ENCODE measurements at places on chromosomes 11 and 22. TPM values are rescaled to one million over a fixed set of nuclear protein-coding genes. Genes with fewer than 3 reads are reported as not detected.

Gene WNT11
- 1.5 TPM for total RNA-seq

Gene NCAM1
- total RNA-seq = not detected

Gene TMEM45B
- not detected for total RNA-seq

Gene CECR2
- total RNA-seq = 0.11 TPM

Gene H19
- total RNA-seq = 12.4 TPM

Gene MS4A14
- not detected for total RNA-seq

Gene AGBL2
- total RNA-seq = 1.7 TPM

Gene NXPE2
- not detected for total RNA-seq

Gene SSRP1
- total RNA-seq = 246 TPM

Gene RBMXL2
- not detected for total RNA-seq

Gene NCF4
- not detected for total RNA-seq

Gene C11orf87
- not detected for total RNA-seq

Gene DNHD1
- 4.2 TPM for total RNA-seq

Gene CTSW
- not detected for total RNA-seq

Gene RAB39A
- total RNA-seq = 0.53 TPM

Gene OR8G5
- not detected for total RNA-seq

Gene SMIM35
- total RNA-seq = not detected

Gene OR2AG1
- not detected for total RNA-seq

Gene IGLL5
- not detected for total RNA-seq

Gene TP53I11
- total RNA-seq = 43.6 TPM

Gene CLNS1A
- total RNA-seq = 154 TPM

Gene FGF3
- not detected for total RNA-seq

Gene SHANK3
- 1.9 TPM for total RNA-seq

Gene RFPL2
- not detected for total RNA-seq

Gene MRGPRX4
- not detected for total RNA-seq

Gene CCDC157
- 2.3 TPM for total RNA-seq

Gene UBQLNL
- total RNA-seq = not detected

Gene BLID
- total RNA-seq = not detected

Gene CSTPP1
- 29.3 TPM for total RNA-seq

Gene SLC22A8
- not detected for total RNA-seq

Gene MYBPC3
- total RNA-seq = 0.09 TPM

Gene ZNF70
- total RNA-seq = 1.2 TPM

Gene GAS2L1
- total RNA-seq = 41.5 TPM

Gene ENDOD1
- 10.9 TPM for total RNA-seq
